ENCODE measurements at places on chromosomes 1 and 21.

DNA sequence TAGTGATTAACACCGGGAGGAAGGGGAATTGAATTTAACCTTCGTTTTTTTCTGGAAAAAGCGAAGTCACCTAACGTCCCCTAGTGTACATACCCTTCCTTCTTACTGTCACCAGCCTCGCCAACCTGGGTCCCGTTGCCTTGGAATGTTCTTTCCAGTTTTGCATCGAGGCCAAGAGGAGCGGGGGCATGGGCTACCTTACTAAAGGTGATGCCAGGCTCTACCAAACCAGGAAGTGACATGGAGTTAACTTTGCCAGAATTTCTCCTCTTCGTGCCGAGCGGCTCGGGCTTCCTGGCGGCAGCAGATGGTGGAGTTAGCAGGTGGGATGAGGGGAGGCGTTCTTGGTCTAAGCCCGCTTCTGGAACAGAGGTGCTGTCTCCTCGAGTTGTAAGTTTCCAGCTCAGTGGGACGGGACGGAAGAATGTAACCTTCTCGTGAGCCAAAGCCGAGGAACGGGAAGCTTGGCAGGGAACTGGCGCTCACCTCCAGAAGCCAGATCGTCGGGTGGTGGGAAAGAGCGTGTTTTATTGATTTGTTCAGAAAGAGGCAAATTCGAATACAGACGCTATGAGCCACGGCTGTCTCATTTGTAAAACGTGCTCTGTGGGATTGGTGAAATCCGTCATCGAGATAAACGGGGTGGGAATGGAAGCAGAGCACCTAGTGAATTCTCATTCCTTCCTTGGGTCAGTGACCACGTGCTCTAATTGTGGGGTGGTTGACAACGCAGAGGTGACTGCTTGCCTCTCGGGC lies 486 bp downstream of the NIPAL3 start:
- DNase-seq: no peak

- no peak for DNase-seq
Measured at GRCh38 chr1:182428043-182428442, 21.9 kb upstream of the RGSL1 start.

DNA sequence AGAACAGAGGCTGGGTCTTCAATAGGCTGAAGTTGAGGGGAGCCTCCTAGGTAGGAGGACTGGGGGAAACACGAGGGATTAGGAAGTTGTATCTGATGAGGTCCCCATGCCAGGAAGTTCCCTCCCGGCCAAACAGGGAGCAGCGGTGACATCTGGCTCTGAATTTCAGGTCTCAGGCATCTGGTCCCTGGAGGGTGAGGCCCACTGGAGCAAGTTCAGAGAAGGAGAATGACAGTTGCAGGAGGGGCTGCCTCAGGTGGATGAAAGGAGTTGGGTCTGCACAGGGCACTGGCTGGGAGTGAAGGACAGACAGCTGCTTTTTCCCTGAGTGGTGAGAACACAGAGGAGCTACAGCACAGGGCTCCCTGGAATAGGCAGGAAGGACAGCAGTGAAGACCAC lies 9.1 kb downstream of the TMEM9 start:
- no peak for DNase-seq

DNA sequence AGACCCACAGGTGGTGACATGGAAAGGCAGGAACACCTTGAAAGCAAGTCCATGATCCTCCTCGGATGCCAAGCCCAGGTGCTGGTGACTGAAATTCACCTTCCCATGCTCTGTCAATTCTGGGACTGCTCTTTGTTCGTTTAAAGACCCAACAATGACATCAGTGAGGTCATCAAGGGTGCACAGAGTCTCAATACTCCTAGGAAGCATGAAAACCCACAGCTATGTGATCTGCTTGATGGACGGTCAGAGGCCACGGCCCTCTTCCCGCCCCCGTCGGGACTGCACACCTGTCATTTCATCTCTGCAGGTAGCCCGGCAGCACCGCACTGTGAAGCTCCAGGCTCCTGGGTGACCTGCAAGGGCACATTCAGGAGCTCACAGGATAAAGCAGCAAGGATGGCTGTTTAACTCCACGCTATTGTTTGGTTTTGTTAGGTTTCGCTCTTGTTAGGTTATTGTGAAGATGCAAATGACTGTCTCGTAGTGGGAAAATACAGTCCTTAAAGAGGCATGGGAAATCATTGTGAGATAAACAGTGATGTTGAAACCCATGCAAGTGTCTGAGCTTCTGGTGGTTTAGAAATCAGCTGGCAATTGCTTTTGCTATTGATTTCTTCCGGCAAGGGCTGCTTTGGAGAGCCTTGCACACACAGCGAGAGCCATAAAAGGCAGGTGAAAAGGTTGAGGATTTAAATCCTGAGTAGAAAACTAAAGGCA lies 124.8 kb upstream of the AJAP1 start:
- no peak for DNase-seq

DNA sequence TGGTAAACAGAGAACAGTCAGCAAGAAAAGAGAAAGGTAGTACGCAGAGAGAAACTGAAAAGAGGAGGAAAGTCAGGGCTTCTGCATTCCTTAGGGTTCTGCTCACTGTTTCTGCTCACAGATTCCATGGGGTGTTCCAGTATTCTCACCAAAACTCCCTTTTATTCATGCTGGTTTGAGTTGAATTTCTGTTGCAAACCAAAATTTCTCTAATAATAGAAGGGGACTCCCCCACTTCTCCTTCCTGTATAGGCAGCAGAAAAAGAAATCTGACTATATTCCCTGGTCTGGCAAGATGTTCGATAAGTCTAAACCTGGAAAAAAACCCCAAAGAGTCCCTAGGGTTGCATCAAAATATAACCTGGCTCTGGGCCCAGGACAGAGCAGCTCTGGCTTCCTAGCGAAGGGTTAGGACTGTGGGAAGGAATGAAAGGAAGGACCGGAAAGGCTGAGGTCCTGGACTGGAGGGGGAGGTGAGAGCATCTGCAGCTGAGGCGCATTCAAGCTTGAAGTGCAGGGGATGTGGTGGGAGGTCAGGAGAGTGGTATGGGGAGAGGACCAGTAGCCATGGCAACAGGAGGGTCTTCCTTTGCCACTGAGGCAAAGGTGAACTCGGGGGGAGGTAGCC lies 18.8 kb upstream of the RGS16 start:
- DNase-seq: no peak
